Activated T-cell treated with anti-CD3 and anti-CD28 coated beads, Interleukin-2, amount 50 U/mL, for 72 hours (primary cell): ENCODE measurements at places on chromosomes 3 and 15. TPM values are rescaled to one million over a fixed set of nuclear protein-coding genes. Genes with fewer than 3 reads are reported as not detected.

DNA sequence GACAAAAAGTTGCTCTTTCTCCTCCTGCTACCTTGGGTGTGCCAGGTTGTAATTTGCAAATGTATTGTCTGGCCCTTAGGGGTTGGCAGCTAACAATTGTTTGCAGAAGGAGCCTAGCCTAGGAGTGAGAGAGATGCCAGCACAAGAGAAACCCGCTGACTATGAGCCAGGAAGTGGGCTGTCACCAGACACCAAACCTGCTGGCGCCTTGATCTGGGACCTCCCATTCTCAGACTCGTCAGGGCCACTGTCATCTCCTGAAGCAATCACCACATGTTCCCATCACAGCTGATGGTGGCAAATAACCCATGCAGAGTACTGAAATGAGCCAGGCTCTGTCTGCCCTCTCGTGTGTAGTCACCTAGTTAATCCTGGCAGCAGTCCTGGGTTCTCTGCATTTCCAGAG lies 406.4 kb upstream of the NPAP1 start:
- no peaks in the 10 kb centered on the region for H3K4me1 ChIP-seq
- H3K27ac ChIP-seq: no peak overlapping the region
- no peaks in the 10 kb centered on the region for H3K36me3 ChIP-seq
- DNase-seq: no peak

DNA sequence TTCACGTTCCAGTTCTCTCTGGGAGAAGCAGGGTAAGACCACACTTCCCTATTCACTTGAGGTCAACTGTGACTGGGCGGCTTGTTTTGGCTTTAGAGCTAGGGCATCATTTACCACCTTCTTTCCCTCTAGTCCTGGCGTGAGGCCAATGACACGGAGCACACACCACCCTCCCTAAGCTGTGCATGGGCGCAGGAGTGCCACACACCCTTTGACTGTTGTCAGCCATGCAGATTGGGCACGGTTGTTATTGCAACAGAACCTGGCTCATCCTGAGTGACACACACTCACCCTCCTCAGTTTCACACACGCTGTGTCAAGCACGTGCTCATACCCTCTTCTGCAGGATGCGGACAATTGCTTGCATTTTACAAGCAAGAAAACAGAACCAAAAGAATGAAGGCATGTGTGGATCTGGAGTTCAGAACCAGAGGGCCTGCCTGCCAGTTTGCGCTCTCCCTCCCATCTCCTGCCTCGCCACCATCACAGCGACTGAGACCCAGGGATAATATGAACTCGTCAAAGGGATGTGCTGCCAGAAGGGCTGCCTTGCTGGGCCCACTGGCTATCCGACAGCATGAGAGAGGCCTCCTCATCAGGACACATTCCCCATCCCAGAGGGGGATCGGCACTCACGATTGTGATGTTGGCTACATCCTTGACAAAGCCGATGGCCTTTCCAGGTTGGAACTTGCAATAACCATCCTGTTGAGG lies 17.6 kb downstream of the CTSH start:
- H3K27me3 ChIP-seq: no peaks in the 10 kb centered on the region
- DNase-seq: no peak
- no peaks in the 10 kb centered on the region for H3K4me1 ChIP-seq
- no peak overlapping the region for H3K4me3 ChIP-seq

DNA sequence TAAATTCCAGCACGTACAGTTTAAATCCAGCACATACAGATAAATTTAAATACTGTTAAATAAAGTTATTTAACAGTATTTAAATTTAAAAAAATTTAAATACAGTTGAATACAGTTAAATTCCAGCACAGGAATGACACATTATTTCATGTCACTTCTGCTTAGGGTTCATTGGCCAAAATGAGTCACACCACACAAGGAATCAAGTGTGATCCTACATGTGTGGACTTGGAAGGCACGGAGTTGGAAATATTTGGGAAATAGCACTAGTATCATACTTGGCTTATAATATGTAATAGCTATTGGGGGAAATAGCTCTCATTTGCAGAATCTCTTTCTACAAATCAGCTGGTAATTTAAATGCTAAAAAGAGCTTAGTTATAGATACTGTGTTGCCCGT lies 10.6 kb downstream of the RAB7A start:
- H3K27me3 ChIP-seq: no peaks in the 10 kb centered on the region
- H3K27ac ChIP-seq: no peak overlapping the region
- peaks cover 3% of the 10 kb centered on the region for H3K36me3 ChIP-seq
- H3K4me3 ChIP-seq: no peak overlapping the region
- H3K4me1 ChIP-seq: peaks cover 70% of the 10 kb centered on the region

DNA sequence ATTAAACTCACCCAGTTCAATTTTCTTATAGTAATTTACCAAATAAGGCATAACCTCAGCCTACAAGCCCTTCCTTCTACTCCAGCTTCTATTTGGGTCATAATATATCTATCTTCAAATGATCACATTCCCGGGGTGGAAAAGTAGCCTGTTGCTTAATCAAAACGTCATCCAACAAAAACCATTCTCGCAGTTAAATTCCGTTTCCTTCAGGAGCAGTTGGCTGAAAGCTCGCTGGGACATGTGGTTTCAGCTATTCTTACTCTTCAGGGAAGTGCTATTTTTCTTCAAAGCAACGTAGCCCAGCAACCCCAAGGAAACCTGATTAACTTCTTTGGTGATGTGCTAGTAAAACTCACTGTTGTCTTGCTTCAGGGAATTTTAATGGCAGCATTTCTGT lies 59.6 kb downstream of the MAGI1 start:
- no peaks in the 10 kb centered on the region for H3K4me1 ChIP-seq
- H3K36me3 ChIP-seq: no peaks in the 10 kb centered on the region
- no peak overlapping the region for H3K27ac ChIP-seq
- no peak for DNase-seq
- H3K4me3 ChIP-seq: no peak overlapping the region

ATP8B4 gene
- 21.3 TPM for total RNA-seq

GRCh38 chr3:191340966-191341365 lies 10.6 kb upstream of the UTS2B start:
- no peak for DNase-seq
- H3K4me1 ChIP-seq: peaks cover 20% of the 10 kb centered on the region
- no peak overlapping the region for H3K4me3 ChIP-seq
- no peaks in the 10 kb centered on the region for H3K36me3 ChIP-seq
- no peak overlapping the region for H3K27ac ChIP-seq
- no peaks in the 10 kb centered on the region for H3K27me3 ChIP-seq

- no peaks in the 10 kb centered on the region for H3K36me3 ChIP-seq
- peaks cover 25% of the 10 kb centered on the region for H3K27me3 ChIP-seq
- no peaks in the 10 kb centered on the region for H3K4me1 ChIP-seq
- no peak overlapping the region for H3K27ac ChIP-seq
- no peak overlapping the region for H3K4me3 ChIP-seq
Observed at GRCh38 chr3:144112036-144112435, 140.4 kb downstream of the DIPK2A start.

DNA sequence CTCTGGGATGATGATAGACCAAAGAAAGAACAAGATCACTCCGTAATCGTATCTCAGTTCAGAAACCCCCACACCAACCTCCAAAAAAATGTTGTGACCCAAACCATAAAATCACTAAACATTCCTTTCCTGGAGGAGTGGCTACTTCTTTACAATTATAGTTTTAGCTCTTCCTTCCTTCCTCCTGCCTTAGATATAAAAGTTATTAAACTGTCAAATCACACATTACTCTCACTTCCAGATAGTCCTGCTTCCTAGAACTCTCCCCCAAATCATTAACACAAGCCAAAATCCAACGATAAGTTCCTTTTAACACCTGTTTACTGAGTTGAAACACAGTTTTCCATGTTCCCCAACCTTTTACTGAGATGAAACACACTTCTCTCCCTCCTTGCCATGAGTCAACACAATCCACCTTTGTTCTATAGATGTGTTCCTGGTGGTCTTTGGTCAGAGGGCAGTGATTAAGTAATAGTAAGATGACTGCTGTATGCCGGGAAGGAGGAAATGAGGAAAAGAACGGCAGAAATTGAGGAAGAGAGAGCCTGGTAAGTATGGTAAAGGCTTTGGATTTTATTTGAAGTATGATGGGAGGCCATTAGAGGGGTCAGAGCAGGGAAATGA lies 8.3 kb upstream of the CRYGS start:
- no peaks in the 10 kb centered on the region for H3K4me1 ChIP-seq
- peaks cover 25% of the 10 kb centered on the region for H3K36me3 ChIP-seq
- no peaks in the 10 kb centered on the region for H3K27me3 ChIP-seq
- H3K4me3 ChIP-seq: no peak overlapping the region
- H3K27ac ChIP-seq: no peak overlapping the region
- DNase-seq: no peak
